CD14-positive monocyte (primary cell): ENCODE measurements at places on chromosomes 16 and 17.
A peak's percentile ranks its signal among the peaks of the same experiment; 100 is the strongest.

DNA sequence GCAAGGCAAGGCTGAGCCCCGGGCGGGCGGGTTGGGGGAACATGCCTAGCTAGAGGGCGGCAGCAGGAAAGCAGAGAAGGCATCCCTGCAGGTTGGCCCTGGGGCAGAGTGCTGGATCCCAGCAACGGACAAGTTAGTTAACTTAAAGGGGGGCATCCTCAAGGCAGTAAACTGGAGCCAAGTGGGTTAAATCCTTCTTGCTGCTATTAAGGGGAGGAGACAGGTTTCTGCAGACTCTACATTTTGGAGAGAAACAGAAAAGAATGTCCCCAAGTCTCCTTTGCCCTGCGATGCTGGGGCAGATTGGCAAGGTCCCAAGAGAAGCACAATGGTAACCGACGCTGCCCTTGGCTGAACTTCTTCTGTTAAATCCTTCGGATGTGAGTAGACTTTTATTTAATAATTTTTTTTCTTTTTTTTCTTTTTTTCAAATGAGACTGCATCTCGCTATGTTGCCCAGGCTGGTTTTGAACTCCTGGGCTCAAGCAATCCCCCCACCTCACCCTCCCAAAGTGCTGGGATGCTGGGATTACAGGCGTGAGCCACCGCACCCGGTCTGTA lies 14.0 kb downstream of the ATP5PD start:
- DNase-seq, result no peak

GRCh38 chr16:88667461-88667860 lies 4.6 kb upstream of the MVD start:
- no peak for DNase-seq

DNA sequence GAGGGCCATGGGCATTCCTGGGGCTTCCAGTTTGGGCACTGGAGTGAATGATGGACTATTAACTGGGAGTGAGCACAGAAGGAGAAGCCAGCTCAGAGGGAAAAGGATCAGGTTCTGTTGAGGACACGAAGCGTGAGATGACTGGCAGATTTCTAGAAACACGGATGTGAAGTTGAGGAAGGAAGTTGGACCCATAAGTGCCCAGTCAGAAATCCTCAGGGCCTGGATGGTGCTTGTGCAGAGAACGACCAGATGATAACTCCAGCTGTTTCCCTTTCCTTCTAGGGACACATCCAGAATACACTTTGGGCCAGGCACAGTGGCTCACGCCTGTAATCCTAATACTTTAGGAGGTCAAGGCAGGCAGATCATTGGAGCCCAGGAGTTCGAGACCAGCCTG lies 23.3 kb upstream of the ANKRD40CL start:
- DNase-seq, result peak; percentile 45

GRCh38 chr16:76941113-76941512 lies 249.9 kb upstream of the MON1B start:
- no peak for DNase-seq

- DNase-seq, result no peak
These were observed 81.9 kb upstream of the TBX2 start for GRCh38 chr17:61317779-61318178.

DNA sequence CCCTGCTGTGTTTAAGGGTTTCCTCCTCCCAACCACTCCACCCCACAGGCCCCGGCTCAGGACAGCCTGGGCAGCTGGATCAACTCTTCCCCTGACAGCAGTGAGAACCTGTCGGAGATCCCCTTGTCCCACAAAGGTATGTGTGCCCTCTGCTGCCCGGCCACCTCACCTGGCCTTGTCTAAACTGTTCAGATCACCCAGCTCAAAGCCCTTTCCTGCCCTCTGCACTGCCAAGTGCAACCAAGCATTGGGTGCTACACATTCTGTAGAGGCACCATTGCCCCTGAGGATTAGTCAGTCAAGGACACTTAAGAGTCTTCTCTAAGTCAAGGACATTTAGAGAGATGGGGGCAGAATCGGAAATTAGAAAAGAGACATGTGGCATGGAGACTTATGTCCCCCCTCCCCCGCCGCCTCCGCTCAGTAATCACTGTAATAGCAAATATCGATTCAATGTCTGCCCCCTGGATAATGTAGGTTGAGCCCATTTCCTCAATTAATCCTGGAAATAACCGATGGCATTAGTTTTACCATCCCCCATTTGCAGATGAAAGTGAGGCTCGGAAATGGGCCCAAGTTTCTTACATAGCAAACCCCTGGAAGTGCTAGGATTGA lies 8.1 kb downstream of the BTBD17 start:
- no peak for DNase-seq

- DNase-seq, result no peak
These were observed 24.1 kb upstream of the CDH5 start for GRCh38 chr16:66342294-66342900.

DNA sequence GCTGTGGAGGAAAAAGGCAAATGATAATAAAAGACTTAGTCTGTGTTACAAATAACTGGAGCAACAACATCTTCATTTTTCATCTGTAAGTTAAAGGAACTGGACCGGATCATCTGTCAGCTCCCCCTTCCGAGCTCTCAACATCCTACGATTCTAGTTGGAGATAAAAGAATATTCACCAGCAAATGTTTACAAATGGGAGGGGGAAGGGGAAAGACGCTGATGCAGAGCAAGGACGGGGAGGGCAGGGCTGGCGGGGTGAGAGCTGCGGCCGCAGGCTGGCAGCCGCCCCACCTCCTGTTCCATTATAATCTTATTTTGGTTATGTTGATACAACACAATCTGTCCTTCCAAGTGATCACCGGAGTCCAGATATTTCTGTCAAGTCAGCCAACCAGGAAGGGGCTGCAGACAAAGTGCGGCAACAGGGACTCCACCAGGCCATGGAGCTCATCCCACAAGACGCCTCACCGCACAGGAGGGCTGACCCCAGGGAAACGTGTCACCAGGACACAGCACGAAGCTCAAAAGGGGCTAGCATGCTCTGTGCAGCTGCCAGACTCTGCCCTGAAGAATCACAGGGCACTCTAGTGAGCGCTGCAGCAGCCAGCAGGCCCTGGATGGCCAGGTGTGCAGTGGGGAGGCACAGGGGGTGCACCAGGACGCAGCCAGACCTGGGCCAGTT lies 19.7 kb downstream of the FBXO31 start:
- DNase-seq, result no peak

DNA sequence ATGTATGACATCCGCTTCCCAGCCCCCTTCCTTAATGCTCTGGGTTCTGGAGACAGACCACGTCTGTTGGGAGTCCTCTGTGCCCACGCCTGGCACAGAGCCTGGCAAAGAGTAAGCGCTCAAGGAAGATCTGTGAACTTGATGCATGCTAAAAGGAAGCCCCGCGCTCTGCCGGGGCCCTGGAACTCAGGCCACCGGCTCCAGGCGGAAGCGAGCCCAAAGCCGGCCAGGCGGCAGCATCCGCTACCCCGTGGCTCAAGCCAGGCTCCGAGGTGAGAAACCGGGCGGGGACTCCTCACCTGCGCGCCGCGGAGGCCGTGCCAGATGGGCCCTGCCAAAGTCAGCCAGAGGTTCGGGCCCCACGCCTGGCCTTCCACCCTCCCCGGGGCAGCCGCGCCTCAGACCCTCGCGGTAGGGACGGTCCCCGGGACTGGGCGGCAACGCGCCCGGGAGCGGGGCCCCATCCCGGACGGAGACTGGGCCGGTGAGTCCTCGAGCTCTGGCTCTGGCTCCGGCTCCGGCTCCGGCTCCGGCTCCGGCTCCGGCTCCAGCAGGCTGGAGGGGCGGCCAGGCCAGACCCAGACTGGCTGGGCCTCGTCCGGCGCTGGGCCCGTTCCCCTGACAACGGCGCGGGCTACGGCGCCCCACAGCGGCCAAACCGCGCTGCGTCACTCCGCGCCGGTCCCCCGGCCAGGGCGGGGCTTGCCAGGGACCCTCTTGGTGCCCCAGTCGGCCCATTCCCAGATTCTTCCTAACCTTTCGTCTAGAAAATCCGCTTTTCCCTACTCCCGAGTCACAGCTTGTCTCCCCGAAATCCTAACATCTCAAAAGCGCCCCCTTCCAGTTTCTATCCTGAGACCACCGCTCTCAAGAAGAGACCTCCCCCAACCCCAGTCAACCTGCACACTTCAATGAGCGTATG lies at the start of gene ZDHHC1:
ZDHHC1 (minus strand) TSS at position 606 of the 922 bp plus-strand sequence. CDS start 8,702 bp downstream, outside the sequence.
- peak; percentile 33 for DNase-seq

DNA sequence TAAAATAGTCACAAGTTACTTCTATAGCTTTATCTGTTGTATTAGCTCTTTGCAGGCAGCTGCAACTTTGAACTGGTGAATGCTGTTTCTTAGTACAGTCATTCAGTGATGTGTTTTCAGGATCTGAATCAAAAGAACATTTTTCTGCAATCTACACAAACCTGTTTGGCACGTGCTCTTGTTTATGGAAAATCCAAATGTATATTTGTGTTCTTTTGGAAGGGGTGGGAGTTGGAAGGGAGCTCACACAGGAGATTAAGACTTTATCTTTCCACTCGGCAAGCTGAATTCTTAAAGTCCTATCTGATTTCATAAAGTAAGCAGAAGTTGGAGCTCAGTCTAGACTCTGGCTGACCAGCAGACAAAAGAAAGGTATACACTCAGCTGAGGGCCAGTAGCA lies 300.2 kb downstream of the MAP2K6 start:
- DNase-seq, result no peak

DNA sequence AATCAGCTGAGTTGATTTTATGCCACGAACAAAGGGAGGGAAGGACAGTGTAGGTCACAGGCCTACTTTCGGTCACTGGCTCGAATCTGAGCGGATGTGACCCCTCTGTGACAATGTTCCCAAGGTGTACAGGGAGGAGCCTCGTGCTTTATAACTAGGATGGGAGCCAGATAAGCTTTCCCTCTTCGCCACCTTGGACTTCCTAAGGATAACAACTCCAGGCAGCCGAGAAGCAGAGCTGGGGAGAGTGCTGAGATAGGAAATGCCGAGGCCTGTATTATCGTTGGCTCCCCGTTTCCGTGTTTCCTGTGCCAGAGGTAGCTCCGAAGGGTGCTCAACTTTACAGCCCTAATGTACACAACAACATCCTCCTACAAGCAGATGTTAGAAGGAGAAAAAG lies 217.8 kb upstream of the IRX3 start:
- DNase-seq, result no peak

- DNase-seq, result no peak
These were observed 10.2 kb downstream of the HOXB1 start for GRCh38 chr17:48520631-48521079.

- no peak for DNase-seq
These were observed 19.2 kb downstream of the CEP112 start for GRCh38 chr17:66172691-66173223.

DNA sequence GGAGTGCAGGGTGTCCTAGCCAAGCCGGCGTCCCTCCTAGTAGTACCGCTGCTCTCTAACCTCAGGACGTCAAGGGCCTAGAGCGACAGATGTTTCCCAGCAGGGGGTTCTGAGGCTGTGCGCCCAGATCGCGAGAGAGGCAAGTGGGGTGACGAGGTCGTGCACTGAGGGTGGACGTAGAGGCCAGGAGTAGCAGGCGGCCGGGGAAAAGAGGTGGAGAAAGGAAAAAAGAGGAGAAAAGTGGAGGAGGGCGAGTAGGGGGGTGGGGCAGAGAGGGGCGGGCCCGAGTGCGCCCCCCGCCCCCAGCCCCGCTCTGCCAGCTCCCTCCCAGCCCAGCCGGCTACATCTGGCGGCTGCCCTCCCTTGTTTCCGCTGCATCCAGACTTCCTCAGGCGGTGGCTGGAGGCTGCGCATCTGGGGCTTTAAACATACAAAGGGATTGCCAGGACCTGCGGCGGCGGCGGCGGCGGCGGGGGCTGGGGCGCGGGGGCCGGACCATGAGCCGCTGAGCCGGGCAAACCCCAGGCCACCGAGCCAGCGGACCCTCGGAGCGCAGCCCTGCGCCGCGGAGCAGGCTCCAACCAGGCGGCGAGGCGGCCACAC lies at the start of gene MMP2:
MMP2 (plus strand) TSS at position 372 of the 603 bp plus-strand sequence. CDS start 282 bp downstream, outside the sequence.
- DNase-seq, result no peak

- no peak for DNase-seq
These were observed 56.4 kb downstream of the MGAT5B start for GRCh38 chr17:76924345-76925342.

DNA sequence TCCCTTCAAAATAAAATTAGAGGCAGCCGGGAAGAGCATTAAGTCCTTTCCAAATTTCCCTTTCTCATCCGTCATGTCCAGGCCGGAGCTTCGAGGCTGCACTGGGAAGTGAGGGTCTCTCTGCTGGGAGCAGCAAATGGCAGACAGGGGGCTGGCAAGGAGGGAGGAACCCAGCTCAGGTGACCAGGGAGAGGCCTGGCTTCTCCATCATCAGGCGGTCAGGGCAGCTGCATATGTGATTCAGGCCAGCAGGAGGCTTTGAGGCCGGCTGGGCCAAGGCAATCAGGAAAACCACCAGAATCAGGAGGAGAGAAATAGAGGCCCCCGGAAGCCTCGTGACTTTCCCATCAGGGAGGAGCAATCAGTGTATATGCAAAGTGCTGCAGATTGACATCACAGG lies 85.0 kb upstream of the RPL38 start:
- DNase-seq, result no peak

DNA sequence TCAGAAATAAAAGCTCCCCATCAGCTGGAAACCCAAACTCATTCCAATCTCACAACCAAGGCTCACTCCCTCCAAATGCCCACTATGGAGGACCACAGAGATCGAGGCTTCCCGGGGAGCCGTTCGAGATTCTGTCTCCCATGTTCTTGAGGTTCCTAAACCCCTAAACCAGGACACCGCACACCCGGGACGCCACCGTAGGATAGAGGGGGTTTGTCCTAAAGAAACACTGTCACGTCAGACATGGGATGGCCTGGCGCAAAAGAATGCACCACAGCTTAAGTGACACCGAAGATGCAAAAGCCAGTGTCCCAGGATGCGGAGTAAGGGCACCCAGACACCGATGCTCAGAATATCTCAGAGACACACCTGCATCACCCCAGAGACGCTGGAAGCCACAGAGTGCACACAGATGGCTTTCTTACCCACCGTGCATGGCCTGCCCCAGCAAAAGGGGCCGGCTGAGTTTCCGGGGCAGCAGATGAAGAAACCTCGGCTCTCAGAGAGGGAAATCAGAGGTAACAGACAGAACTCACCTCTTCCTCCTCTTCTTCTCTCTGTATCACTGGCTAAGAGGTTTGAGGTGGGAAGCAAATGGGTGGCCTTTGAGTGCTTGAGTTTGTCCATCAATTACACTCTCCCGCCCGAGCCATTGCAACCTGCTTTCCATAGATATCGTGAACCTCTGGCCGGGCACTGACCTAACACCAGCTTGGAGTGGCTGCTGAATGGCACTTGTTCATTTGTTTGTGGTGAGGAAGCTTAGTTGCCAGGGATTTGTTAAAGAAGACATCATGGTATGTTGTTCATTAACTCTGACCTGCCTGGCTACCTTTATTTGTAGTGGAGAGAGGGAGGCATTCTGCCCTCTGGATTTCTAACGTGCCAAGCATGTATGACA lies 65.1 kb upstream of the TNRC6C start:
- DNase-seq, result no peak

GRCh38 chr16:57191056-57191571 lies 5.0 kb downstream of the RSPRY1 start:
- DNase-seq, result no peak

DNA sequence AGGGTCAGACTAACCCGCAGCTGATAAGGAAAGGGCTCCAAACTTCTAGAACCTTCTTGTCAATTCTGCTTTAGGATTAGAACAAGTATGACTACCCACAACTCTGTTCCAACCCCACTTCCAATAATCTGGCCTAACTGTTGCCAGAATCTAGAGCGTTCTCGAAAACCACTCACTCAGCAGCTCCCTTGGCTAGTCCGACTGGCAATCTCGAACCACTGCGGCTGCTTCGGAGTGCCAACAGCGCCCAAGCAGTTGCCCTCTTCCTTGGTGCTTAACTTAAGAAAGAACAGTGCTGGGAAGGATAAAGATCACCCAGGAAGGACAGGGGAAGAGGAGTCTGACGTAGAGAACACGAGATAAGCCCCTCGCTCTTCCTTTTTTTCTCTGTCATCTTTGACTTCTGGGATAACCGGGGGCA lies 818 bp downstream of the DNAJC7 start:
- peak; percentile 30 for DNase-seq
